ENCODE measurements at places on chromosomes 13 and 19. TPM values are rescaled to one million over a fixed set of nuclear protein-coding genes. Genes with fewer than 3 reads are reported as not detected.

The C19orf38 gene
- total RNA-seq = not detected

GRCh38 chr13:44620057-44620456 lies 43.9 kb upstream of the TSC22D1 start:
- no peaks in the 10 kb centered on the region for H3K4me1 ChIP-seq
- no peak overlapping the region for H3K27ac ChIP-seq
- no peaks in the 10 kb centered on the region for H3K27me3 ChIP-seq
- no peak overlapping the region for H3K4me3 ChIP-seq
- no peak for DNase-seq
- H3K36me3 ChIP-seq = no peaks in the 10 kb centered on the region

The PCDH17 gene
- total RNA-seq = 5.0 TPM

DNA sequence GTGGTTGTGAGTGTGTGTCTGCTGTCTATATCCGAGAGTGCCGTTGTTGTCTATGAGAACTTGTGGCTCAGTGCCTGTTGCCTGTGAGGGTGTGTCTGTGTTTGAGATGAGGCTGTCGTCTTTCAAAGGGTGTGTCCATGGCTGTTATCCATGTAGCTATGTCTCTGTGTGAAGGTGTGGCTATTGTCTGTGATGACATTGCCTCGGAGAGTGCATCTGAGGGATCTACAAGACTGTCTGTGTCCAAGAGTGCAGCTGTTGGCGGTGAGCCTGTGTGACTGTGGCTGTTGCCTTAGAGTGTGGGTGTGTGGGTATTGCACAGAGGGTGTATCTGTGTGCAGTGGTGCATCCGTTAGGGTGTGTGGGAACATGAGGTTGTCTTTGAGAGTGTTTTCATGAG lies 4.9 kb downstream of the NUMBL start:
- no peaks in the 10 kb centered on the region for H3K36me3 ChIP-seq
- no peak overlapping the region for H3K4me3 ChIP-seq
- no peaks in the 10 kb centered on the region for H3K27me3 ChIP-seq
- H3K27ac ChIP-seq = no peak overlapping the region

DNA sequence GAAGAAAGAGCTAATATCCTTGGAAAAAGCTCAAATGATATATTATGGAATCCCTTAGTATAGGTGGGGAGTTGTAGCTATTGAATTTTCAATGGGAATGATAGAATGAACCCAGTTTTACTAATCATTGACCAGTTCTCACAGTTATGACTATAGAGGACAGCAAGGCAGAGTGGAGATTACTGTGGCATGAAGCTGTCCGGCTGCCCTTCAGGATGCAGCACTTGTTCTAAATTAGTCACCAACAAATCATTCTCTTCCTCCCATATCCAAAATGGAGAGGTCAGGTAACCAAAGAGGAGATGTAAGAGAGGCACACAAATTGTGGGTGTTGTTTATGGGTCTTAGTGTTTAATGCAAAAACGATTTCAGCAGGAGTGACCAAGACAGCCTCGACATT lies 1490.0 kb upstream of the MIR17HG start:
- no peaks in the 10 kb centered on the region for H3K36me3 ChIP-seq
- H3K4me3 ChIP-seq = no peak overlapping the region
- H3K4me1 ChIP-seq = no peaks in the 10 kb centered on the region
- H3K27ac ChIP-seq = no peak overlapping the region
- H3K27me3 ChIP-seq = no peaks in the 10 kb centered on the region
